ENCODE measurements at places on chromosomes 16 and 17. TPM values are rescaled to one million over a fixed set of nuclear protein-coding genes. Genes with fewer than 3 reads are reported as not detected.

- peak; percentile 20 for DNase-seq
Observed at GRCh38 chr17:7929158-7930023, at the start of gene KCNAB3. Gene KCNAB3 (minus strand): TSS chr17:7929856. CDS start chr17:7929435, 421 bp downstream.

ADGRG1 gene
- 0.31 TPM for total RNA-seq

DNA sequence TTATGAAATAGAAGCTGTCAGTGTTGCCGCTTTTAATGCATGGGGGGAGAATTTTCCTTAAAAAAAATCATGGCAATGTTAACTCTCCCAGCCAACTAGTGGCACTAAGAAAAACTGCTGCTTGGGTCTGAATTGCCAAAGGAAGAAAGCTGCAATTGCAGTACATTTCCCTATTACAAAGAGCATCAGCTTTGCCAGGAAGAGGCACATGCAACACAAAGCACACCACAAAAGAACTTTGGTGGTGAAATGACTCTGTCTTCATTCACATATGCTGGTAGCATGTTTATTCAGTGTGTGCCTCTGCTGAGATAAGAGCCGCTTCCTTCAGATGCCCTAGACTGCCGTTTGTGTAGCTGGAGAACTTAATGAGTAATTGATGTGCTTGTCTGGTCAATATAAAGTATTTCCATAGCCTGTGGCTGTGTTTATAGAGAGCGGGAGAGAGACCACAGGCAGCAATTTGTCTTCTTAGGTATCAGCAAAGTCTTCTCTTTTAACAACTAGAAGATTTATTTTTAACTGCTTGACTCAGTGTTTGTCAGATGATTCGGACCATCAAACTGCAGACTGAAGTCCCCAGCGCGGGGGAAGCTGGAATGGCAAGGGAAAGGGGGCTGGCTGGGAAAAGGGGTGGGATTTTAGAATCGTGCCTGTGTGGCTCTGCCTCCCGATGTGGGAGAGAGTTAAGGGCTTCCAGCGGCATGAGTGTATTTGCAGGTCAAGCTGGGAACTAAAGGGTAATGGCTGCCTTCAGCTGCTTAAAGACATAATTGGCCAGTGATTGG is 115.1 kb downstream of the MRTFB start:
- no peak for DNase-seq

EME1 gene
- 16.8 TPM for total RNA-seq

DNA sequence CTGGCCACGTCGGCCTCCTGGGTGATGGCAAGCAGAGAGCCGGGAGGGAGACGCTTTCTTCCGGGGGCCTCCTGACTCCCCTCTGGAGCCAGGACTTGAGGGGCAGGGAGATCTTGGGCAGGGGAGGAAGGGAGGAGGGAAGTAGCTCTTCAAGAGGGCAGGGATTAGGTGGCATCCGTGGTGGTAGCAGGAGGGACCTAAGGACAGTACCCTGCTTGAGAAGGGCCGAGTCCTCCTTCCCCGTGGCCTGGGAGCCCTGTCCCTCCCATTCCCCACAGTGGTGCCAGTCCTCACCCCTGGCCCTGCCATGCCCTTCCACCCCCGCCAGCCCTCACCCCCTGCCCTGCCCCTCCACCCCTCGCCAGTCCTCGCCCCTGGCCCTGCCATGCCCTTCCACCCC is 12.6 kb downstream of the TAX1BP3 start:
- no peak for DNase-seq

- DNase-seq: no peak
Observed at GRCh38 chr17:76079956-76080767, 1.2 kb downstream of the ZACN start.

P2RX1 gene
- total RNA-seq: 15.3 TPM

KRTAP3-2 gene
- total RNA-seq: not detected

PRSS8 gene
- 3.0 TPM for total RNA-seq

DNA sequence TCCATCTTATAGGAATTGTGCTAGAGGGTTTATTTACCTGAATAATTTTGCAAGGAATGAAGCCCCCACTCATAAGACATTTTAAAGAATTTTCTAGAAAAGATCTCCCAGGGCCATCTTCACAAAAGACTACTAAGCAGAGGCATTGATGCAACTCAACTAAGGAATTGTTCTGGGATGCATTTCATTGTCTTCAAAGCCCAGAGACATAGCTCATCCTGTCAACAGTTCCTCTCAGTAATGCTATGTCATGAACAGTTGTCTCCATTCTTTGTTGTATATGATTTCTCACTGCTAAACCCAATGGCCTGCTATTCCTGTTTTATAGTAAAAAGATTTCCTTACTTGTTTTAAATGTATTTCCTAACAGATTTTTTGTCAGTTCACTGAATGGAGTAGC is 136.8 kb upstream of the RBL2 start:
- DNase-seq: no peak

GRCh38 chr17:36901506-36901905 is 35.8 kb upstream of the LHX1 start:
- no peak for DNase-seq

MPP3 gene
- 5.9 TPM for total RNA-seq

SPN gene
- 225 TPM for total RNA-seq

GRCh38 chr17:69246726-69247375 is 18.2 kb upstream of the ABCA10 start:
- peak; percentile 40 for DNase-seq

DNA sequence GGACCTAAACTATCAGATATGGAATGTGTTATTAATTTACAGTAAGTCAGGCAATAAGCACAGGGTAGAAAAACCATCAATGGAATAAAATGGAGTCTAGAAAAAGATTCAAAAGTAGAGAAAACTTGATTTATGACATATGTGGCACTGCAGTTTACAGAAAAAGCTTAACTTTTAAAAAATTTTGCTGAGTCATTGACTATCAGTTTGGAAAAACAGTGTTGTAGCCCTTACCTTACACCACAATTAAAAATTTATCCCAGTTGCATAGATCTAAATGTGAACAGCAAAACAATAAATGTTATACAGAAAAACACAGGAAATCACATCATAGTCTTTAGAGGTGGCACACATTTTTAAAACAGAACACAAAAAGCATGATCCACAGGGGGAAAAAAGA is 108.5 kb downstream of the USP22 start:
- no peak for DNase-seq

DNA sequence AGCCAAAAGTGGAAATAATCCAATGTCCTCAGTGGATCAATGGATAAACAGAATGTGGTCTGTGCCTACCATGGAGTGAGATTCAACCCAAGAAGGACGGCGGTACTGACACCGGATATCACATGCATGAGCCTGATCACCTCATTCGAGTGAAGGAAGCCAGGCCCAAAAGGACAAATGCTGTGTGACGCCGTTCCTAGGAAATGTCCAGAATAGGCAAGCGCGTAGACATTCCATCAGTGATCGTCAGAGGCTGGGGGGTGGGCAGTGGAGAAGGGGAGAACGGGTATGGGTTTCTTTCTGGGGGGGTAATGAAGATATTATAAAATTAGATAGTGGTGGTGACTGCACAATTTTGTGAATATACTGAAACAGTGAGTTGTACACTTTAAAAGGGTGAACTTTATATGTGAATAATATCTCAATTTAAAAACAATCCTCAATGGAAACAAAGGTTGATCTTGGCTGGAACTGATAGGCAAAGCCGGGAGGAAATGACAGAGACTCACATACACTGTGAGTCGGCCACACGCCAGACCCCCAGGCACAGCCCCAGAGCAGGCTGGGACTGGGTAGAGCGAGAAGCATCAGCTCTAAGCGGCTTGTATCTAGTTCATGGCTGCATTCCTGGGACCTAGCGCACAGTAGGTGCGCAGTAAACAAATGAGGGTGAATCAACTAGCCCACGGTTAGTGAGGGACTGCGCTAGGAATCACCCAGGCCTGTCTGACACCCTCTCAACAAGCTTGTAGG is 3.5 kb downstream of the DBNDD1 start:
- no peak for DNase-seq

- DNase-seq: no peak
Observed at GRCh38 chr17:58387834-58388233, 29.5 kb downstream of the RNF43 start.

GRCh38 chr16:53817117-53817755 is 113.3 kb downstream of the FTO start:
- DNase-seq: no peak

DNA sequence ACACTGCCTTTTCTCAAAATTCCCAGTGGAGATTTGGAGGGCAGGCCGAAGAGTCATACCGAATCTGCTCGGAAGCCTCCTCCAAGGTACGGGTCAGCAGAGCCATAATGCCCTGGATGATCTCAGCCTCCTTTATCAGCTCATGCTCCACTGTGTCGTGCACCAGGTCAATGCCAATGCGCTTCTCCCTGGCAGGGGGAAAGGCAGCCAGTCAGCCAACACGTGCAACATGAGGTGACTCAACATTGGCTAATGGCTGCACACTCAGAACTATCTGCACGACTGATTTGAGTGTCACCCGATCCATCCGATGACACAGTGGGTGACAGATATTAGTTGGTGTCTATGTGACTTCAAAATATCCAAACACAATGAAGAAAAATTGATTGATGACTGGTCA is 15.8 kb downstream of the TEKT1 start:
- no peak for DNase-seq

- DNase-seq: peak; percentile 13
Observed at GRCh38 chr17:11608396-11608795, 10.1 kb downstream of the DNAH9 start.

DNA sequence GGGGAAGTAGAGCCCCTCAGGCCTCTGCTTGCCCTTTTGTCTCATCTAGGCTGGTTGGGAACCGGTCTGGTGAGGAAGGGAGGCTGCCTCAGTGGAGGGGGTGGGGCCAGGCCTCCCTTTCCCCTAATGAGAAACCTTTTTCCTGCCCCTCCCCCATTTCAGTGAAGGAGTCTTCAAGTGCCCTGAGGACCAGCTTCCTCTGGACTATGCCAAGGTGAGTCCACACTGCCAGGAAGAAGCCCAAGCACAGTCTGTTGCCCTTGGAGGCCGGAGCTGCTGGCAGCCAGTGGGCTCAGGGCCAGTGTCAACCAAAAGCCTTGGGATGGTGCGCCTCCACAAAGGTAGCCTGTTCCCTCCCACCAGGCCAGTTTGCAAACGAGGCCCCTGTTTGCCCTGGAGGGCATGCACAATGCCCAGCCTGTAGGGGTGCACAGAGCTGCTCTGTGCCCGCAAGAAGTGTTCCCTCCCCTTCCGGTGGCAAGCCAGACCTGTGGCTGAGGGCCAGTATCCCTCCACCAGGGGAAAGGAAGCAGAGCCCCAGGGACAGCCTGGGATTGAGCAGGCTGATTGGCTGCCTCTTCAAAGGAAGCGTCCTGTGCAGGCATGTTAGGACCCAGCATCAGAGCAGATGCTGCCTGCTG is 3.4 kb downstream of the TRAF4 start:
- peak; percentile 23 for DNase-seq

- no peak for DNase-seq
Observed at GRCh38 chr17:49814781-49815529, 26.5 kb downstream of the KAT7 start.

DNA sequence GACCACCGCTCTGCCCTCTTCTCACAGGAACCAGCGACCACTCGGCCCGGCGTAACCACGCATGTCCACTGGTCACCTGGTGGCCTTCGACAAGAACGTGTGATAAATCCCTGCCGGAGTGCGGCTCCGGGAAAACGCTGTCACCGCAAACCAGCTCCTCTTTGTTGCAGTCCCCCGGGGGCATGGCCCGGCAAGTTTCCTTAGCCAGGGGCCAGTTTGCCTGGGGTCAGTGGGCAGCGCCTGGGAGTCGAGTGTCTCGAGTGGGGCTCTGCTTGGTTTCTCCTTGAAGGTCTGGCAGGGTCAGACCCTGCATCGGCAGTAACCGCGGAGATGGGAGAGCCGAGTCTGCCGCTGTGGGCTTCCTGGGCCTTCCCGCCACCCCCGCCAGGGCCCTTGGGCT is 52.5 kb downstream of the JPH3 start:
- no peak for DNase-seq

TBC1D3I gene
- total RNA-seq: 0.22 TPM

CKLF gene
- total RNA-seq: 84.8 TPM

ABCA3 gene
- total RNA-seq: 22.3 TPM

DNA sequence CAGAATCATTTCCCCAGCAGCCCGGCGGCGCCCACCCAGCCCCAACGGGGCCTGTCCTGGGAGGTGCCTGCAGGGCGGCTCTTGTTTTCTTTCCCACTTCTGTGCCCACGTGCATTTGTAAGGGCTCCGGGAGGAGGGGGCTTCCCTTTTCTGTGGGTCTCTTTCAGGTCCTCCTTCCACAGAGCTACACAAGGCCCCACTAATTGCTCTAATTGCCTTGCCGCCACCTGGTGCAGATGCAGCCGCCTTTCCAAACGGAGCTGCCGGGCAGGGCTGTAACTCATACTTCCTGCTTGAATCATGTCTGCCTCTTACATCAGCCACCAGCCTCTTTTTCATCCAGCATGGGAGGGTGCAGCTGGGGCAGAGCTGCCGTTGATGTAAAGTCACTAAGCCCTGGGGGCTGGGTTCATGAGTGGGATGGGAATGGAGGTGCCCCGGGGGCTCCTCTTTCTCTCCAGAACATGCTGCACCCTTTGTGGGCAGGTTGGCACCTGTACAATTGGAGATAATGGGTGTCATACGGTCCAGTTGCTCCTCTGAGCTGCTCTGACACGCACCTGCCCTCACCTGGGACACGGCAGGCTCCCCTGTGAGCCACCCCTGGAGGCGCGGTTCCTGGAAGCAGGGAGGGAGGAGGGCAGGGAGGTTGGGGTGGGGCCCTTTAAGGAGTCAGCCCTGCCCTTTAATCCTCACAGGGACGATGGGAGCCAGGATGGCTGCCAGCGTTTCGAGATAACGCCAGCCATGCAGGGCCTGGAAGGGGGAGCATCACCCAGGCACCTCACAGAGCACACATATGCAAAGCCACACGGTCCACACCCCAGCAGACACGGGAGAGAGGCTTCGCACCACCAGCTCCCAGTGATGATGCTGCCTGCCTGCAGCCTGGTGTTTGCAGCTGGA is 41.1 kb upstream of the KLHDC4 start:
- DNase-seq: peak; percentile 56

BCAS3 gene
- total RNA-seq: 5.0 TPM

OR1A1 gene
- total RNA-seq: not detected

ST6GALNAC1 gene
- total RNA-seq: 42.9 TPM

ACTG1 gene
- 1,801 TPM for total RNA-seq

DNA sequence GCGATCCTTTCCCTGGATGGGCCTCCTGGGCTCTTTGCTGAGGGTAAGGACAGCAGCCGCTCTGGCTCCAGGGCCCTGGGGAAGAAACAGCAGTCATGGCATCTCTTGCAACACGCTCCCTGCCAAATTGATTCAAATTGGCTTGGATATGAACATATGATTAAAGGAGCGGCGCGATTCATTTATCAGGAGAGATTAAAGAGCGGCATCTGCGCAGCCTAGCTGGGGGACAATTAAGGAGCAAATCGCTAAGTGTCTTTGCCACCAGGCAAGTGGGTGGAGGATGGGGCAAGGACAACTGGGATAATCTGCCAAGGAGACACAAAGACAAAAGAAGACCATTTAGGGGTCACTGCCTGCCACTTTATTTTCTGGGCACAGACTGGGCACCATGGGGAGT is 27.8 kb downstream of the PIPOX start:
- no peak for DNase-seq

- DNase-seq: no peak
Observed at GRCh38 chr16:35208001-35208935, 1748.9 kb downstream of the TP53TG3F start.

- DNase-seq: no peak
Observed at GRCh38 chr16:55917373-55918160, 42.4 kb upstream of the CES5A start.
